BJ (cell line): ENCODE measurements at places on chromosomes 16 and 17.
A peak's percentile ranks its signal among the peaks of the same experiment; 100 is the strongest.

DNA sequence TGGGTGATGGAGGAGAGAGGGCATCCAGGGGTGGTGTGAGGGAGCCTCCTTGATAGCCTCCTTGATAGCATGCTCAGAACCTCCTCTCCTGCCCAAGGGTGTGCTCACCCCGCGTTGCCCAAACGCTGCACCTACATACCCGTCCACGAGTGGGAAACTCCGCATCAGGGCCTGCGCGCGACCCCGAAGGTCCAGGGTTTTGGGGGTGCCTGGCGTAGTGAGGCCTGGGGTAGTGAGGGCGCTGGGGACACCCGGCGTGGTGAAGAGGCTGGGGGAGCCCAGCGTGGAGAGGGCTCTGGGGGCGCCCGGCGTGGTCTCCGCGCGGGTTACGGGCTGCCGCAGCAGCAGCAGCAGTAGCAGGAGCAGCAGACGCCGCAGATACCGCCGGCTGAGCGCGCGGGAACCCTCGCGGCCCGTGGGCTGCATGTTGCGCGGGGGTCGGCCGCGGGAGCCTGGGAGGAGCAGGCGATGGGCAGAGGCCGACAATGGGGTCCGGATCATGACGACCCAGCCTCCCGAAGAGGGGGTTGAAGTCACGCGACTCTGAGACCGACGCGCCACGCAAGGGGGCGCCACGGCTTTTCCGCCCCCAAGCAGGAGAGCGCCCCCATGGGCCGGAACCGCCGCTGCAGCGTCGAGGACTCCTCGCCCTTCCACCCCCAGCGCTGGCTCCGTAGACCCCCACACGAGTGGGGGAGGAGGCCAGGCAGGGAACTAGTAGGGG, at the start of gene DPEP3:
Gene DPEP3, minus strand, starts transcription at position 545 of the 724 bp plus-strand sequence. Its CDS starts 119 bp downstream, at position 426.
- no peak for DNase-seq

- no peak for DNase-seq
These were observed 358.1 kb downstream of the KCNJ2 start for GRCh38 chr17:70527364-70527888.

DNA sequence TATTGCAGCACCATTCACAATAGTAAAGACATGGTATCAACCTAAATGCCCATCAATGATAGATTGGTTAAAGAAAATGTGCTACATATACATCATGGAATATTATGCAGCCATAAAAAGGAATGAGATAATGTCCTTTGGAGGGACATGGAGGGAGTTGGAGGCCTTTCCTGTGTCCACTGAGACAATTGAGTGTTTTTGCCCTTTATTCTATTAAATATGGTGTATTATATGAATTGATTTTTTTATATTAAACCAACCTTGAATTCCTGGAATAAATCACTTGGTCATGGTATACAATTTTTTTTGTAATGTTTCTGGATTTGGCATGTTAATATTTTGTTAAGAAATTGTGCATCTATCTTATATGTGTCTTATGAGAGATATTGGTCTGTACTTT, 9.0 kb upstream of the CCR7 start:
- no peak for DNase-seq

DNA sequence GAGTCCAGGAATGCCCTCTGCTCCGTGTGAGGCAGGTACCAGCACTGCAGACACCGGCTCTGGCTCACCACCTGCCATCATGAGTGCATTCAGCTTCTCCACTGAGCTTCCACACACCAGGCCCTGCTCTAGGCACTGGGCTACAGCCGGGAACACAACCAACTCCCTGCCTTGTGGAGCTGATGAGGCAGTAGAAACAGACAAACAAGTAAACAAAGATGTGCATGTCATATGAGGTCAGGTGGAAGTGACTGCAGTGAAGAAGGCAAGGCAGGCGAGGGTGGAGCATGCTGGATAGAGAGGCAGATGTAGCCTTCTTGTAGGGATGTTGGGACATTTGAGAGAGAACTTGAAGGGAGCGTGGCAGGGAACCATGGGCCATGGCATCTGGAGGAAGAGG, 5.0 kb downstream of the NLRC5 start:
- no peak for DNase-seq

DNA sequence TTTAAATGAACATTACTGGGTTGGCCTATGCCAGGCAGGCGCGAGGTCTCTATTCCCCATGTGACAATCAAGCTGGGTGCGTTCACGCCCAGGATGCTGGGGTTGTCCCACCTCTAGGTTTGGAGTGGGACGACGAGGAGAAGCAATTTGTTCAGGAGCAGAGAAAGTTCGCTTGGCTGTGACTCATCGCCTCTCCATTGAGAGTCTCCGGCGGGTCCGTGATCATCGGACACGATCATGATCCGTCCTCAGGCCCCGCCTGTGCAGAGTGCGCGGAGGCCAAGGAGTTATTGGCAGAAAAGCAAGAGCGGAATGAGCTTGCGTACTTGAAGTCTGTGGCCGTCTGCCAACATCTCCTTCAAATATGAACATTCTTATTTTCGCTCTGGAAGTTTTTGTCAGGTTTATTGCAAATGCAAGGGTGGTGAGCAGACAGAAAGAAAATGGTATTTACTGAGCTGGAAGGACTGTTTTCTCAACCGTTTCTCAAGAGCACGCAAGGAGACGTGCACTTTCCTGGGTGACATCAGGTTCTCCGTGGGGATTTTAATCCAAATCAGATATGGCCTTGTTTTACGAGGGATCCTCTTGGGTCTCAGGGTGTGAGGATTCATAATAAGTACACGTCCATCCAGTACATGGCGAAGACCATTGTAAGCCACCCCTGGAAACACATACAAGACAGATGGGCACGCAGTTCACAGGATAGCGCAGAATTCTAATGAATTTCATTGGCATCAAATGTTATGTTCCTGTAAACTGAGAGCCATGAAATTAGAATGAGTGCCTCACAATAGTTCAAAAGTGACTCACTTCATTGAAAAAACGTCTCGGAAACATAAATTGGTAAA, 70.1 kb upstream of the CREBBP start:
- peak; percentile 96 for DNase-seq

GRCh38 chr17:79800325-79801155, 3.7 kb upstream of the CBX8 start:
- DNase-seq: no peak

GRCh38 chr17:40363111-40363827, 1.3 kb downstream of the GJD3 start:
- no peak for DNase-seq

DNA sequence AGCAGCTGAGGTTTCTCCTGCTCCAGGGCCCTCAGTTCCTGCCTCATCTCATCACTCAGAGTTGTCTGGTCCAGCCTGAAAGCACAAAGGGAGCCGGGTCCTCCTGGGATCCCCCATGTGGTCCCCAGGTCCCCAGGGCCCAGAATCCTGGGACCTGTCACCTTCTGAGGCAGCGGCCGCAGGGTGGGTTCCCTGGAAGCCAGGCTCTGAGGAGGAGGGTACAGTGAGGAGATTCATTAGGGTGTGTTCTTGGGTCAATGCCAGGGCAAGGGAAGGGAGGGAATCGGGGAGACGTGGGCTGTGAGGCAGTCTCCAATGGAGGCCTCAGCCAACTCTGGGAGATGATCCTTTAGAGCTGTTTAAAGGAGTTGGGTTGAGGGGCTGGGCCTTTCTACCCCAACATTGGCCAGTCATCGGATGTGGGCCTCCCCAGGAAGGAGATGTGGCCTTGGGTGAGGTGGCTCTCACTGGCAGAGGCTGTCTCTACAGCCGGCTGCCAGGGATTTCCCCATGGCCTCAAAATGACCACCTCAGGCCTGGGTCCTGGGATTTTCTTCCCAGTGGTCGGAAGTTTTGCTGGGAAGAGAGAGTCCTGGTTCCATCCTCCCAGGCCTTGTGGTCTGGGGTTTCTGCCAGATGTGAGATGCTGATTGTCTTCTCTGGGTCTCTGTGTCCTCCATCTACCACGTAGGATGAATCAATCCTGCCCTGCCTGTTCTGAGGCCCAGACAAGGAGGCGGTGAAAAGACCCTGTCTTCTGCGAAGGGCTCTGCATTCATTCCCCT, 47.3 kb downstream of the NLRP1 start:
- no peak for DNase-seq

DNA sequence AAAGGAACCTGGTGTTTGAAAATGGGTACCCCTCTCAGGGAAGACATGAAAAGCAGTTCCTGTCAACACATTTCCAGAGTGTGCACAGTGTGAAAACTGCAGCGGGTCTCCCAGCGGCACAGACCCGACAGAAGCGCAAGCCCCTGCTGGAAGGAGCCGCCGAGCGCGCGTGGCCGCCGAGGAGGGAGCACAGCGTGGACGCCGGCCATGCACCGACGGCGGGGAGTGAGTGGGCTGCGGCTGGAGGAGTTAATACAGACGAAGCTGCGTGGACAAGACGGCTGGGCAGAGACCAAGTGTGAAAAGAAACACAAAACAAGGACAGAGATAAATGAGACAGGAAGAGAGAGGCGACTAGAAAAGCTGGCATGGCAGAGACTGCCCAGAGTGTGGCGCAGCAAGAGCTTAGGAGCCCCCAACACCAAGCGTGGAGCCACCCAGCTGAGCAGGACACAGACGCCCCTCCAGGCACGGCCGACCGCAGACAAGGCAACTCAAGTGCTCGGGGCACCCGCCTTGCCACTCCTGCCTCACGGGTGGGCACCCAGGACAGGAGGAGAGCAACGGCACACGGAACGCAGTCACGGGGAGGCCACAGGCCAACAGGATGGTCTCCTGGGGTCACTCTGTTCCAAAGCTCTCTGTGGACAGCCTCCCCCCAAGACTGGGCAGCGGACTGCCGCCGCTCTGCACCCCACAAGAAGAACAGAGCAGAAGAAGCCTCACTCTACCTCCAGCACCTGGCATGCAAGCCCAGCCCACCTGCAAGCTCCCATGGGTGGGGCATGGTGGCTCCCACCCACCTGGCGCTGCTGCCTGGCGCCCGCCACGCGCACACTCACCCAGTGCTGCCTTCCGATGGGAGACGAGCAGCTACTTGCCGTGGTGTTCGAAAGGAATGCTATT, 16.5 kb downstream of the SLC16A3 start:
- DNase-seq: no peak

GRCh38 chr16:46803373-46803772, 27.6 kb downstream of the C16orf87 start:
- DNase-seq: no peak

GRCh38 chr17:73510981-73511718, 133.1 kb downstream of the SDK2 start:
- no peak for DNase-seq

DNA sequence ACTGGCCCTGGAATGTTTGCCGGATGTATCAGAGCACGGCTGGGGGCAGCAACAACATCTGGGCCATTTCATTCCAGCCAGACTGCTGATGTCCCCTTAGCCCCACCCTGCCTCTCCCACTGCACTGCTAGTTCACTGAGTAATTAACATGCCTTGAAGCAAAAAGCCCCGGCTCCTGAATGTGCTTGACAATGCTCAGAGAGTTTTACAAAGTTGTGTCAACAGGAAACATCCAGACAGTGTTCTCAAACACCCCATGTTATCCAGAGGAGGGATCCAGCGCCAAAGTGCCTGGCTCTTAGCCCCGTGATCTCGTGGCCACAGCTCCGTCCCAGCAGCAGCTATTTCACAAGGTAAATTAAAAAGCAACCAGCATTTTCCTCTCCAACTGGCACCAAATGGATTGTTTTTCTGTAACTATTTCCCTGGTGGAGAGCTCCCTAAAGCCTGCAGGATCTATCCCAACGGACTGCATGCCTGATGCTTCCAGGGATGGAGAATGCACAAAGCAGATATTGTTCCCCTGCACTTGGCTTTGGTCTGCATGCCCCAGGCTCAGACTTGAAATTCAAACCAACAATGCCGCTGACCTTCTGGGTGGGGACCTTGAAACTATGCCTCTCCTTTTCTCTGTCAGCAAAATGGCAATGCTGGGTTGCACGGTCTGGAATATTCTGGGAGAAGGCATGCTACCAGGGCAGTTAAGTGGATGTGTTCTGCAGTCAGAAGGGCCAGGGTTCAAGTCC, 115.6 kb upstream of the CDH5 start:
- no peak for DNase-seq

- no peak for DNase-seq
These were observed 13.0 kb downstream of the KATNB1 start for GRCh38 chr16:57748596-57748995.

GRCh38 chr17:16467044-16467443, 24.9 kb downstream of the LRRC75A start:
- DNase-seq: no peak

DNA sequence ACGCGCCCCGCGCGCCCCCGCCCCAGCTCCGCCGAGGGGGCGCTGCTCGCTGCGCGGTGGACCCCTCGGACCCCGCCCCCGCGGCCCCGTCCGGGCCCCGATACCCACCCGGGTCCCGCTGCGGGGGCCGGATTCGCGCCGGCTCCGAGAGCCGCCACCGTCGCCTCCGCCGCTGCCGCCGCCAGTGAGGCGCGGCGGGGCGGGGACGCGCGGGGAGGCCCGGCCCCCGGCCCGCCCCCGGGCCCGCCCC, at the start of gene TBC1D16:
Gene TBC1D16, minus strand, starts transcription at position 186 of the 250 bp plus-strand sequence. CDS start 22,325 bp downstream, outside the sequence.
- DNase-seq: no peak

GRCh38 chr16:64144617-64145016, 977.2 kb downstream of the CDH11 start:
- no peak for DNase-seq

- DNase-seq: no peak
These were observed 20.3 kb downstream of the HASPIN start for GRCh38 chr17:3744014-3744413.

DNA sequence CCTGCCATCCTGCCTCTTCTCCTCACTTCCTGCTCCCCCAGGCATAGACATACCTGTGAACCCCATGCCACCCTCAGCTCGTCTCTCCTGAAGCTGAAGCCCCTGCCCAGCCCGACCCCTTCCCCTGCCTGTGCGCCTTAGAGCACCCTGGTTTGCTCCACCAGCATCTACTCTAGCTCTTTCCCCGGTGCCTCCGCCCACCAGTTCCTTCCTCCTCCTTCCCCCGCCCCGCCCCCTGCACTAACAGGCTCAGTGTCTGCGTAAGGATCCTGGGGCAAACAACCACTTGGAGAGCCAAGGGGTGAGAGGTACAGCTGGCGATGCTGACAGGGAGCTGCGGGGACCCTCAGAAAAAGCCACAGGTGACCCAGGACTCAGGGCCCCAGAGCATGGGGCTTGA, 1.9 kb downstream of the GPR142 start:
- no peak for DNase-seq

DNA sequence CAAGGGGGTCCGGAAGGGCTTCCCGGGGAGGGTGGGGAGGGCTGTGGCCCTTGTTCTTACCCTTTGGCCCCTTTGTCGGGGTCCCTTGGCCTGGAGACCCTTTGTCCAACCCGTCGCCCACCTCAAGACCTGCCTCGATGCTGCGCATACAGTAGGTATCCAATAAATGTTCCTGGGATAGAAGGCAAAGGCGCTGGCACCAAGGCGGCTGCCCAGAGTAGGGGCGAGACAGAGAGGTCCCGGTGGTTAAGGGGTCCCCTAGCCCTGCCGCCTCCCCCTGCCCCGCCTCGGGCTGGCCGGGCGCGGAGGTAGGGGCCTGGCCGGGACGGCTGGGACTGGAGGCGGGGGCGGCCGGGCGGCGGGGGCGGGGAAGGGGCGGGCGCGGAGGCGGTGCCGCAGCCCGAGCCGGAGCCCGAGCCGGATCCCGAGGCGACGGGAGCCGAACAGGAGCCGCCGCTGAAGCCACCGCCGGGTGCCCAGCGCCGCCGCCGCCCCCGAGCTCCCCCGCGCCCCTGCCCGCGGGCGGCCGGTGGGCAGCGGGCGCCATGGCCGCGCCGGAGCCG, at the start of gene NHERF2:
Gene NHERF2, plus strand, starts transcription at position 442 of the 563 bp plus-strand sequence. Its CDS starts 104 bp downstream, at position 546.
- no peak for DNase-seq
